Activated naive CD8-positive, alpha-beta T cell treated with anti-CD3 and anti-CD28 coated beads for 36 hours (primary cell): ENCODE measurements at places on chromosomes 6 and 20. TPM values are rescaled to one million over a fixed set of nuclear protein-coding genes. Genes with fewer than 3 reads are reported as not detected.

The SRC gene
- total RNA-seq, result 1.1 TPM

The RAET1L gene
- not detected for total RNA-seq

The GSTA2 gene
- not detected for total RNA-seq

The SOX4 gene
- 0.70 TPM for total RNA-seq

DNA sequence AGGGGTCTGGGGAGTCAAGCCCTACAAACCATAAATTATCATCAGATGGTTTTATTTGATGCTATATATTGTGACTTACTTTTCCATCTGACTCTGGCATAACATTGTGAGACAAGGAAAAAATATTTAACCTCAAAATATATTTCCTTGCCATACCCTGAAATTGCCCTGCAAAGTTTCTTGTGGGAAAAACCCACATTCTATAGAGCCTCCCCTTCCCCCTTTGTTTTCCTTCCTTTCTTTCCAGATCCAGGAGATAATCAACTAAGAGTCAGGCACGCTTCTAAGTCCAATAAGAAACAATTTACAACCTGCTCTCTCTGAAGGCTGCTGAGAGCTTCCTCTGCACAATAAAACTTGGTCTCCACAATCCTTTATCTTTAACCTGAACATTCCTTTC, 17.5 kb upstream of the HINT3 start:
- DNase-seq, result no peak

- DNase-seq, result no peak
These were observed 262.8 kb downstream of the TBC1D7 start for GRCh38 chr6:13065581-13065980.

GRCh38 chr6:1695546-1696462, 86.1 kb downstream of the FOXC1 start:
- no peak for DNase-seq

GRCh38 chr20:7841971-7842310, 98.3 kb downstream of the HAO1 start:
- DNase-seq, result no peak

DNA sequence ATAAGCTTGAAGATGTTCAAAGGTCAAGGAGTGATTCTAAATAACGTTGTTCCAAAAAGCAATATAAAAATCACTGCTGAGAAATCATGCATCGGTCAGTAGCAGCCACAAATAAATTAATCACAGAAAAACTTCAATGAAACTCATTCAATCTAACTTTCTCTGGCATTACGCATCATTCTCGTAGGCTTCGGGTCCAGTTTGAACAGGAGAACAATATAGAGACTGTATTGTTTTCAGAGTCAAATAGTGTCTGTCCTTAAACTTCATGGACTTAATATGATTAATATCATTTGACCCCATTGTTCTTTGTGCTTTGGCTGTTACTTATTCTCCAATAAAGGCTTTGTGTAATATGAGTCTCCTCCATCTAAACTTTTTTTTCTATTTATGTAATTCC, 200.4 kb downstream of the C6orf118 start:
- no peak for DNase-seq

GRCh38 chr6:99093456-99094190, 145.9 kb upstream of the FBXL4 start:
- DNase-seq, result no peak
